ENCODE measurements at places on chromosomes 12 and 14. TPM values are rescaled to one million over a fixed set of nuclear protein-coding genes. Genes with fewer than 3 reads are reported as not detected.

KRT2 gene
- 1,166 TPM for total RNA-seq

SERPINA3 gene
- 14.6 TPM for total RNA-seq

GZMH gene
- not detected for total RNA-seq

RASAL1 gene
- 58.9 TPM for total RNA-seq

KRT74 gene
- total RNA-seq: 0.42 TPM

FOXN4 gene
- total RNA-seq: not detected

NKX2-1 gene
- total RNA-seq: not detected

DNAH10 gene
- 0.02 TPM for total RNA-seq

PMCH gene
- not detected for total RNA-seq

PPP1CC gene
- 97.4 TPM for total RNA-seq

CEBPE gene
- total RNA-seq: not detected

DPF3 gene
- total RNA-seq: 2.5 TPM

ITGB7 gene
- total RNA-seq: 6.5 TPM

ASPG gene
- 56.6 TPM for total RNA-seq

LIN7A gene
- total RNA-seq: 0.76 TPM

Measured in lower leg skin (tissue), 4 donors.